CD14-positive monocyte (primary cell): ENCODE measurements at places on chromosomes 4 and X.

DNA sequence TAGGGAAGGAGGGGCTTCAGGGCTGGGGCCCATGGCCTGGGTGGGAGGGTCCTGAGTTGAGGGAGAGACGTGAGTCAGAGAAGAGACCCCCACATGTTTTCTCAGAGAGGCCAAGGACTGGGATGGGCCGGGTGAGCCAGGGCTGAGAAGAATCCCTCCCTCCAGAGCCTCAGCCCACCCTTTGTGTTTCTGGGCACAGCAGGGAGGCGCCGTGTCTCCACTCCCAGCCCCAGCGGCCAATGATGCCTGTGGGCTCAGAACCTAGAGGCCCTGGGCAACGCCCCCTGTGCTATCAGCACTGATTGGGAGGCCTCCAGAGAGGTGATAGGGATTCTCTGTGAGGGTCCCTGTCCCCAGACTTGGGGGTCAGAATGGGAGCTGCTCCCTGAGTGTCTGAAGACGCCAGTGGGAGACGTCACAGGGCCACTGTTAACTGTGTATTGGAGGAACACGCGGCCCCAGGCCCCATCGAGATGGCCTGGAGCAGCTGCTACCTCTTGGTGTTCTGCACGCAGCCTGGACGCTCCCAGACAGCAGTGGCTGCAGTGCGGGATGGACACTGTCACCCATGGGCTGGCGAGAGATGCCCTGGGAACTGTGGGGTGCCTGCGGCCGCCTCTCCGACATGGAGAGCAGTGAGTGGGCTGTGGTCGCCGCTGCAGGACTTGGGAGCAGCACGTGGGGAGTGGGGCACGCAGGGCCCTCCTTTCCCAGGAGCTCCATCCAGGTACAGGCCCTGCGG, 8.5 kb downstream of the FGFRL1 start:
- no peak for DNase-seq

GRCh38 chr4:153228512-153229140, 24.4 kb downstream of the TRIM2 start:
- no peak for DNase-seq

GRCh38 chrX:40170830-40171512, 73.2 kb upstream of the BCOR start:
- no peak for DNase-seq

- peak; percentile 77 for DNase-seq
Measured at GRCh38 chr4:53929955-53930798, 134.2 kb downstream of the CHIC2 start.

- DNase-seq: no peak
Measured at GRCh38 chrX:71616672-71617529, 1.4 kb downstream of the CXCR3 start.

GRCh38 chrX:39648548-39649254, 449.1 kb downstream of the BCOR start:
- no peak for DNase-seq

DNA sequence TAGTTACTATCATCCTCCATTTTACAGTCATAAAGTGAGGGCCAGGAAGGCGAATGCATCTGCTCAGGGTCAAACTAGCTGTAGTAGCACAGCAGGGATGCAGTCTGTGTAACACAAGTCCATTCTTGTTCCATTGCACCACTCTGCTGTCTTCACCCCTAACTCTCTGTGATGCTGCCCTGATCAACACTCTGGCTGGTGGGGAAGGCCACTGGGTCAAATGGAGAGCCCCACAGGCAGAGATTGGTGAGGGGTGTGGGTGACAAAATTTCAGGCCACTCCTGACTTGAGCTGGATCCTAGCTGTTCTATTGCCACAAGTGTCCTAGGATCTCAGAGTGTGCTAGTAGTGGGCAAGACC, 136.5 kb downstream of the PJA1 start:
- no peak for DNase-seq

GRCh38 chr4:149972407-149972806, 105.8 kb upstream of the DCLK2 start:
- no peak for DNase-seq

- DNase-seq: no peak
Measured at GRCh38 chrX:41338436-41338835, 4.5 kb downstream of the DDX3X start.

GRCh38 chrX:102129473-102129872, 4.0 kb downstream of the TCEAL2 start:
- no peak for DNase-seq

DNA sequence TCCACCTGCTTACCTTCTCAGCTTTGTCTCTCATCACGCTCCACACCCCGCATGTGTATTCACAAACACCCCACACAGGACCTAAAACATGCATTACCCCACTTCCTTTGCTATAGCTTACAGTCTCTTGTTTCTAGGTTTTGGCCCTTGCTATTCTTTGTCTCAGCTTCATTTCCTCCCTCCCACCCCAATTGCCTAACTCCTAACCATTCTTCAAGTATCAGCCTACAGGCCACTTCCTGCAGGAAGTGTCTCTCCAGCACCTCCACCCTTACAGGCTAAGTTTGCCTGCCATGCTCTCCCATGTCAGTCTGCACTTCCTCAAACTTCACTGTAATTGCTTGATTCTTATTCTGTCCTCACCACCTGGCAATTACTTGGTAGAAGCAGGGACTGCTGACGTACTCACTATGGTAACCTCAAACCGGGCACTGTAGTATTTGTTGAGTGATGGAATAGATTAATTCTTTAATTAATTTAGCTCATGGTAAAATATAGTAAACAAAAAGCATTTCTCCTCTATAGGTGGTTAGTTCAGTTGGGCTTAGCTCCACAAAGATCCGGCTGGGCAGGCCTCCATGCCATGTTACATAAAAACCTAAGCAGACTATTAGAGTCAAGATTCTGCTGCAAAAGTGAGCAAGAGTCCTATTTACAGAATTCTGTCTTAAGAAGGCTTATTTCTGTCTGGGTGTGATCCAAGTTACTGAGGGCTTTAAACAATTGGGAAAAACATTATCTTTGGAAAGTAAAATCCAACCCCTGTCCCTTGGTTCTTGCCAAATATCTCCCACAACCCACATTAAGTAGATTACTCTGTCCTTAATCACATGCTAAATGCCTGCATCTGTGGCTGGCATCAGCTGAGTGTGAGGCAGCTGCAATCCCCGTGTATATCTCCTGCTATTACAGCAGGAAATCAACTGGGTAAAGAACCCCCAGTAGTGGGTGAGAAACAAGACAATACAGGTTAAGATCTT, 124.7 kb upstream of the CPEB2 start:
- DNase-seq: peak; percentile 85

- DNase-seq: no peak
Measured at GRCh38 chr4:36173905-36174304, 70.4 kb downstream of the ARAP2 start.

DNA sequence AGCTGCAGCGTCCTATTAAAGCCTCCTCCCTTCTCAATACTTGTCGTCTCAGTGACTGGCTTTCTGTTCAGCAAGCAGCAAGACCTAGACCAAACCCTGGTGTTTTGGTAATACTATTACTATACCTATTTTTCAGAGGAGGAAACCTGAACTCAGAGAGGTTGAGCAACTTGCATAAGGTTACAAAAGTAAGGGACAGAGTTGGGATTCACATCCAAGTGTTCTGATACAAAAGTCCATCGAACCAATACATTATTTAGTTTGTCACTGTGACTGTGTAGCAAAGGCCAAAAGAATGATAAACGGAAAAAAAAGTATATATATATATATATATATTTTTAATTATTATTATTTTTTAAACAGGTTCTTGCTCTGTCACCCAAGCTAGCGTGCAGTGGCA, 29.9 kb upstream of the KLHL8 start:
- DNase-seq: no peak

DNA sequence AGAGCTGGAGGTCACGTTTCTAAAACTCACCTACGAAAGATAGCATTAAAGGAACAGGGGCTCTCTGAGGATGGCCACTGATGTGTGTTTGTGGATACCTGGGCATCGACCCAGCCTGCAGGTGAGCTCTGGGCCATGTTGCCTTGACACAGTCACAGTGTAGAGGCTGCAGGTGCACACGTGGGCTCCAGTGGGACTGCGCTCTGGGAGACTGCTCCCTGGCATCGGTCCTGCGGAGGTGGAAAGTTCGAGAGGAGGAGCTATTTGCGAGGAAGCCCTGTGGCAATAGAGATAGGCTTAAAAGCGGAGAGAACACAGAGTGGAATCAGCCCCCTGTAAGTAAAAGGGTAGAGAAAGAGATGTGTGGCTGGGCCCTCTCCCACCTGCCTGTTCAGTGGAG, 12.3 kb upstream of the TADA2B start:
- DNase-seq: no peak

DNA sequence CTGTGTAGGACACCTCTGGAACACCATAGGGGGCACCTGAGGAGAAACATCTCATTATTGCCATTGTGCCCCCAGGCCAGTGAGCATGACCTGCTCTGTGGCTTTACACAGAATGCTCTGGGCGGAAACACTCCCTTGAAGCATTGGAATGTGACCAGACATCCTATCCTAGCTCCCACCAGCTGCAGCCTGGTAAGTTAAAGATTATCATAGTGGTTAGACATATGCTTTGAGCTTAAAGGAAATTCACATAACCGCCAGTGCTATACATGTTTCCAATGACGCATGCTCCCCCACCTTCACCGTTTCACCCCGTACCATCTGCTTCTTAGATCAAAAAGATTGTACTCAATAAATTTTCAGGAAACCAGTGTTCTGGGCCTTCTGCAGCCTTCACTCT, 217.7 kb upstream of the CENPE start:
- DNase-seq: no peak

DNA sequence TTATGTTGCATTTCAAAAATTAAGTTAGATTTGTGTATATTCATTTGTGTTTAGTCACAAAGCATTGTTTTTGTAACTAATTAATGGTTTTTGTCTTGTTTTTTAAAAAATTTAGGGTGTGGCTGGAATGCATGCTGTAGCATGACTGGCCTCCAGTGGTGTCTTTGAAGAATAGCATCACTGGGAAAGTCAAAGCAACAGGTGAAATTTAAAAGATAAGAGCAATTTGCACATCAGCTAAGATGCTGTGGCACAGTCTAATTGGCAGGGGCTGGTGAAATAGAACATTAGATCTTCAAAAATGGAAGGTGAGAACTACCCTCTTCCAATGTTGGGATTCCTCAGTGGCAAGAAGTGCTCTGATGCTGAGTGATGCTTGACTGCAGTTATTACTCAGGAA, 45.3 kb downstream of the ANK2 start:
- DNase-seq: no peak

GRCh38 chr4:113893546-113893945, 85.9 kb downstream of the ARSJ start:
- peak; percentile 21 for DNase-seq

DNA sequence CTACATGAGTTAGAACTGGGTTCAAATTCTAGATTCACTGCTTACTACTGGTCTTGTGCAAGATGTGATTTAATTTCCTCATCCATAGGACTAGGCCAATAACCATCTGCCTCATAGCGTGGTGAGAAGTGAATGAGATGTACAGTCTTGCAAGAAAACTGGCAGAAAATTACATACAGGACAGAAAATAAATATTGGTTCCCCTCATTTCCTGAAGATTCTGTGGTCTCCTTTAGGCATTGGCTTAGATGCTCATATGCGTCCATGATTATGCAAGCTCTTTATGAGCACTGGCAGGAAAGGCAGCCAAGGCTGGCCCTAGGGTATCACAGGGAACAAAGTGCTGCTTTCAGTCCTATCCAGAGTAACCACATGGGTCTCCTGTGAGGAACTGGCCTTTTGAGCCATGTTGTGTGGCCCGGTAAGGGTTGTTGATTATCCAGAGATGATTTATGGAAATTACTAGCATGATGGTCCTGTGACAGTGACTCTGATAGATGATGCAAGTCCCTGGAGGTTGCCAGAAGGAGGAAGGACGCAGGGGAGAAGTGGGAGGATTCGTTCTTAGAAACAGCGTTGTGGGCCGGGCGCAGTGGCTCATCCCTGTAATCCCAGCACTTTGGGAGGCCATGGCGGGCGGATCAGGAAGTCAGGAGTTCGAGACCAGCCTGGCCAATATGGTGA, 9.9 kb upstream of the MOB1B start:
- peak; percentile 92 for DNase-seq

DNA sequence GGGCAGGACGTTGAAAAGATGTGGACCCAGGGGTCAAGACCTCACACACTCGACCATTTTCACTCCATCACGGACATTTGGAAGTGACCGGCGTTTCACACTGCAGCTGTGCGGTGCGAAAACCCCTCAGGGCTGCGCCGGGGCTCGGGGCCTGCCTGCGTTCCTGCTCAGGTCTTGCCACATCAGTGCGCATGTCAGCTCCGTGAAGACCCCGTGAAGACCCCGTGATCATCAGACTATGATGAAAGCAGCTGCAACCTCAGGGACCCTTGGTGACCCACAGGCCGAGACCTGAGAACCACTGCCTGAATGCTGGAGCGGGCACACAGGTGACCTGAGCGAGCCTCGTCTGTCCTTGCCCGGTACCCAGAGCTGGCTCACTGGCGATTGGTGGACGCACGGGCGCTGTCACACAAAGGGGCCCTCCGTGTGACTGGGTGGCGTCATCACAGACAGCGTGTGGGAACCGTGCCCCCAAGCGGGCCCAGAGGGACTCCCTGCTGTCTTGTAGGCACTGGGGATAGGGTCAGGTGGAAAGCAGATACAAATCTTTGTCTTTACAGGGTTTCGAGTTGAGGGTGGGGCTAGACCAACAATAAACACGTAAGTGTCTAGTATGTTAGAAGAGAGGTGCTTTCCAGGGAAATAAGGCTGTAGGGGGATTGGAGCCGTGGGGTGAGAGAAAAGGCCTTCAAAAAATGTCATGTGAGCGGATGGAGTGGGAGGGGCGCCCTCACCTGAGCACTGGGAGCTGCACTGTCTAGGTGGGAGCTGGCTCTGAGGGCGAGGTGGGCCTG, 12.7 kb downstream of the MSANTD1 start:
- no peak for DNase-seq

GRCh38 chrX:72046447-72046846, 85.3 kb downstream of the RTL5 start:
- DNase-seq: no peak

DNA sequence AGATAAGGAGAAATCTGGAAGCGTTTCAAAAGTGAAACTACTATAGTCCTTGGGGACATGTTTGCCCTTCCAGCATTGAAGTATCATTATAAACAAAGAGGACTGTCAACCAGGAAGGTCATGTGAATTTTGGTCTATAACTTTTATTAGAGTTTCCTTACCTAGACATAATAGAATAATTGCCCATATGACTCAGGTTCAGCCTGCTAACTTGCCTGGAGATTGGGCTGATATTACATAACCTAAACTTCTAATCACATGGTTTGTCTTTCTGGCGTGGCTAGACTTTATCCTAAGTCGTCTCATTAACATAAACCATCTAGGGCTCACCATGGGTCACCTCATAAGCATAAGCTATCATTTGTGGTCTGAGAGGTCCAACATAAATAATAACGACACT, 775.9 kb downstream of the CENPC start:
- DNase-seq: no peak

GRCh38 chrX:11427453-11428071, 134.3 kb downstream of the AMELX start:
- DNase-seq: no peak
